ENCODE measurements at places on chromosomes 4 and X. TPM values are rescaled to one million over a fixed set of nuclear protein-coding genes. Genes with fewer than 3 reads are reported as not detected.

GRCh38 chr4:16641971-16642370 is 256.5 kb downstream of the LDB2 start:
- no peak for DNase-seq

RRH gene
- total RNA-seq = 0.07 TPM

- no peak for DNase-seq
These were observed 7.3 kb upstream of the MXD4 start for GRCh38 chr4:2269206-2269531.

- DNase-seq = no peak
These were observed 971.2 kb upstream of the IGFBP7 start for GRCh38 chr4:58081356-58081755.

ZFP92 gene
- total RNA-seq = 1.6 TPM

DNA sequence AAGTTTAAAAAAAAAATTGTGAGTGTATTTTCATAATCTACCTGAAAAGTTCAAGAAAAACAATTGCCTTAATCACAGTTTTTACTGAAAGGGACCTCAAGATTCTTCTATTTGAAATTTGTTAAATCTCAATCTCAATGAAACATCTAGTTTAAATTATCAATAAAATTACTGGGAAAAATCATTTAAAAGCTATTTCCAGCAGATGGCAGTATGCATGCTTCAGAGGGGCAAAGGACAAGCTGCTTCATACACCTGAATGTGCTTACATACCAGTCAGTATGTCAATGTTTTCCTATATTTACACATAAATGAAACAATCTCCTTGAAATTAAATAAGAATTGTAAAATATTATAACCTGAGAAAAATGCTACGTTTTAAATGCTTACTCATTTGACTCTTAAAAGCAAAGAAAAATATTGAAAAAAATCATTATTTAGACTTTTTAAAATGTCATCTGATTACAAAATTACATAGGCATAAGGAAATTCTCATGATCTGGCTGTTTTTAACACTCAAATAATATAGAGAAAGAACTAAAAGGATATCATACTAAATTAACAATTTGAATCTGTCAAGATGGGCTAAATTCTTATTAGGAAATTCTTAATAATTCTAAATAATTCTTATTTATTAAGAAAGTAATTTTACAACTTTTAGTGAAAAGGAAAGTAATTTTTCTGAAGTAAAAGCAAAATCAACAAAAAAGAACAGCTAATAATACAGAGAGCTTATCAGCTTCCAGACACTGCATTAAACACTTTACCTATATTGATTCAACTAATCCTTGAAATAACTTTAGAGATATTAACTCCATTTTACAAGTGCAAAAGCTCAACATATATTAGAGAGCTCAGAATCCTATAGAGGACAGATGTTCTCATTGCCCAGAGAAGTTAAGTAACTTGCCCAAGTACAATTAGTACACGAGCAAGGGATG is 242.1 kb downstream of the ADAMTS3 start:
- no peak for DNase-seq

DNA sequence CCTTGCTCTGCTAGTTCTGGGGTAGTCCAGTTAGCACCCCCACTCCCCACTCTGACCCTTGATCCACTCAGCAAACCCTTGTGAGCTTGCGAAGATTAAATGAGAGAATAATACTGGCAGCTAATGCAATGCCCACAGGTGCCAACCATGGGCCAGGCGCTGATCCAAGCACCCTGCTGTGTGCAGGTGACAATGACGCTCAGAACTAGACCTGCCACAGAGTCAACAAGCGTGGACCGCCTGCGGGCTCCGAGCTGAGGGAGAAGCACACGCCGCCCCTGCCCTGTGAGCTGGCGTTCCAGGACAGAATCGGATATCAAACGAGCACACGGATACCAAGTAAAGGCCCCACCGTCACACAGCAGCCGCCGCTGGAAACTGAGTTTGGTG is 129.2 kb downstream of the FAM53A start:
- DNase-seq = no peak

DNA sequence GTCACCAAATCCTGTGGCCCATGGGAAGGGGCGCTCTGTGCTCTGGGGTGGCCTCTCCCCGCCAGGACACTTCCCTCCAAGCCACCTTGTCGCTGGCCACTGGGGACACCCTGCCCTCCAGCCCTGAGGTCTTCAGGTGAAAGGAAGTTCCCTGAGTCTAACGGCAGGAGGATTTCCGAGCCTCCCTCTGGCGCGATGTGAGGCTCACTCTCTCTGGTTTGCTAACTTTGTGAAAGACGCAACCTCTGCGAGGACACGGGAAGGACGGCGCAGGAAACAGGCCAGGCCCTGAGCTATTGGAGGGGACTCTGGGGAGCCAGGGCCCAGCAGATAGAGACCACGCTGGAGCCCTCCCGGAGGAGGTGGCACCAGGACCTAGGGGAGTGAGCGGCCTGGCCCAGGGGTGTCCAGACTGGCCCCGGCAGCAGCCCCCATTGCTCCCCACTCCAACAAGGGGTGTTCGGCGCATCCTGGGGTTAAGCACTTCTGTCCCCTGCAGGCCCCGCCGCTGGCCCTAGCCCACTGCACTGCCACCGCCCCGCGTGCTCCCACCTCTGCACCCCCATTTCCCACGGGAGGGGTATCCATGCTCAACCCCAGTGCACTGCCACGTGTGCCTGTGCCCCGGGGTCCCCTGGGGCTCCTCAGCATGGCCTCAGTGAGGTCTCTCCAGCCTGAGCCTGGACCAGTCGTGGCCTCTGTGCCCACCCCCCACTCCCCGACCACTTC is 72.2 kb upstream of the MXD4 start:
- DNase-seq = no peak

TMEM144 gene
- total RNA-seq = 3.4 TPM

PNMA3 gene
- under 0.01 TPM for total RNA-seq

GRCh38 chr4:7828011-7828720 is 111.5 kb downstream of the AFAP1 start:
- DNase-seq = peak; percentile 98

- DNase-seq = no peak
These were observed 120.5 kb downstream of the MAGEC2 start for GRCh38 chrX:142084611-142085010.

- DNase-seq = no peak
These were observed 10.0 kb upstream of the ELF4 start for GRCh38 chrX:130120321-130120731.

- DNase-seq = no peak
These were observed 166.9 kb upstream of the KLF3 start for GRCh38 chr4:38497121-38497520.

FAM184B gene
- total RNA-seq = not detected

SH3RF1 gene
- 18.4 TPM for total RNA-seq

DNA sequence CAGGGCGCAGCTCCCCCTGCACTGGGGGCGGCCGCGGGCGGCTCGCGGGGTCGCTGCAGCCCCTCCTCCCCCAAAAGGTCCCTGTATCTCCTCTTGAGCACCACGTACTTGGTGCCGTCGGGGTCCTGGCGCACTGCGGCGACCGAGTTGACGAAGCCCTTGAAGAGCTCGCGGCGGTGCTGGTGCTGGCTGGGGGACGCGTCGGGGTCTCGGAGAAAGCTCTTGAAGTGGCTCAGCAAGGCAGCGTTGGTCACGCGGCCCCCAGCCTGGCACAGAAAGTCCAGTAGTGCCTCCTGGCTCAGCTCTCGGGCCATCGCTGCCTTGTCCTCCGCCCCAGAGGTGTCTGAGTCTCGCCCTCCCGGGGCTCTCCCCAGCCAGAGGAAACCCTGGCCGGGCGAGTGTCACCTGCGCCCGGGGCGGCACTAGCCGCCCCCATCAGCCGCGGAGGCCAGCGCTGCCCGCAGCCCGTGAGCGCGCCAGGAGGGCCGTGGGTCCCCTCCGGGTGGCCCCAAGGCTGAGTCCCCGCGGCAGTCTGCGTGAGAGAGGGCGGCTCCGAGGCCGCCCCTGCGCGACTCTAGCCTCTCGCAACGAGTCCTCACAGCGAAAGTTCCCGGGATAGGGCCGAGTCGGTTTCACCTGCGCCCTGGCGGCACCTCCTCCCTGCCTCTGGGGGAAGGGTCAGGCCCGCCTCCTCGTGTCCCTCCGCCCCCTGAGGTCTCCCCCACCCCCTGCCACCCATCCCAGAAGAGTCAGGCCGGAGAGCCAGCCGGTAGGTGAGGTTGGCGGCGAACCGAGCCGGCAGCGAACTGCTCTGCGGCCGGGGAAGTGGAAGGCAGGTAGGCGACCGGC is at the start of gene SOWAHB:
Gene SOWAHB, minus strand, starts transcription at position 609 of the 849 bp plus-strand sequence. Its CDS starts 295 bp downstream, at position 314.
- no peak for DNase-seq

DNA sequence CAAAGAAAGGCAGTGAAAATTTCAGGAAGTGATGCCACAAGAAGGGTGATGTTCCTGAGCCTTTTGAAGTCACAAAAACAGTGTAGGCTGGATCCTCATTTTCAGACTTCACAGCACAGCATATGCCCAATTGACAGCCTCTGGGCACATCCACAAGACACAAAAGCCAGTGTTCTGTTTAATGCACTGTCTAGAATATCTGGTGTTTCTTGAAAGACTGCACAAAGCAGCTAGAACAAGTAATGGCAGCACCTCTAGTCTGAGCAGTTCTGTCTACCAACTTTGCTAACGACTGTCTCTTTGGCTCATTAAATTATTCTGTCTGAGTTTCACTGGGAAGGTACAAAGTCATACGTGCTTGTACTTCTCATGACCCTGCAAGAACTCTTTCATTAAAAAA is 417.1 kb upstream of the GALNT7 start:
- DNase-seq = no peak

DNA sequence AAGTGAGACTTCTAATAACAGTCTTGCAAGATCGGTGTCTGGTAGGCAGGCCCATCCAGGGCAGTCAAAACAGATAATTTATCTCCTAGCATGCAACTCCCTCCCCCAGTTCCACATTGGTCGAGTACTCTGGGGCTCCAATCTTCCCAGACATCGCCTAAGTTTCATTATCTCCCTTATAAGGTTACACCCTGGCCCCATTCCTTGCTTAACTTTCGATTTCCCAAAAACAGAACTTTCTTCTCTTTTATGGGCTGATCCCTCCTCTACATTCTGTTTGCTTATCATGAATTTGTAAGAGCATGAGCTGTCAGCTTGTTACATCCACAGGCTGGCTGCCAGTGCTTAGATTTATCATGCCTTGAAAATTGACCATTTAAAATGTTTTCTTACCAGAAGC is 471.3 kb downstream of the TECRL start:
- no peak for DNase-seq

PPA2 gene
- total RNA-seq = 79.9 TPM

DNA sequence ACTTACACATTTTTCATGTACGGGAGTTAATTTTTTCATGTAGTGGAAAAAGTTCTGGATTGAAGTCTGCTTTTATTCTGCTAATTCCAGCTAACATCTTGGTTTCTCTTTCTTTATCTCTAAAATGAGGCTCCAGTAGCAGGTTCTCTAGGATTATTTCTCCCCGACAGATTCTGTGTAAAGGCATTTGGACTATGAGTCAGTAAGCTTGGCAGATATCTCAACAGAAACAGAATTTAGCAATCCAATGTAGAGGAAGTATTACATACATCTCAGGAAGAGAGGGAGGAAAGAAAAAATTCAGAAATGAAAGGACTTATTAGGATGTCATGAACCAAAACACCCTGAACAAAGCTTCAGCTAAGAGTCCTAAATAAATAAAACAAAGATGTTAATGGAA is 1682.3 kb upstream of the TENM3 start:
- DNase-seq = no peak

DNA sequence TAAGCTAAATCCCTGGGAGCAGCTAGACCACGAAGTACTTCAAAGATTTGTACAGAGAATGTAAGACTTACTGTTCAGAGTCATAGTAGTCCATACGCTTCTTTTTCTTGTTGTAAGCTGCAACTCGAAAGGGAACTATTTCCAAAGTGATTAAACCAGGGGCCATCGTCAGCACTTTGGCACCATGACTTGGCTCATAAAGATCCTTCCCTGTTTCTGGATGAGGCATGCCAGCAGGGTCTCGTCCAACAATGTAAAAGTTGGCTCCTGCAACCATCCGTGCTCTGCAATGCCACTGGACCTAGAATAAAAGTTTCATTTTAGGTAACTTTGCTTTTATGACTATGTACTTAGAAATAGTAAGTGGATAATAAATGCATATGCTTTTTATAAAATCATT is 88.5 kb downstream of the PAPSS1 start:
- no peak for DNase-seq

NIPAL1 gene
- total RNA-seq = 1.6 TPM

- no peak for DNase-seq
These were observed 157.7 kb downstream of the PAPSS1 start for GRCh38 chr4:107562316-107562715.

DNA sequence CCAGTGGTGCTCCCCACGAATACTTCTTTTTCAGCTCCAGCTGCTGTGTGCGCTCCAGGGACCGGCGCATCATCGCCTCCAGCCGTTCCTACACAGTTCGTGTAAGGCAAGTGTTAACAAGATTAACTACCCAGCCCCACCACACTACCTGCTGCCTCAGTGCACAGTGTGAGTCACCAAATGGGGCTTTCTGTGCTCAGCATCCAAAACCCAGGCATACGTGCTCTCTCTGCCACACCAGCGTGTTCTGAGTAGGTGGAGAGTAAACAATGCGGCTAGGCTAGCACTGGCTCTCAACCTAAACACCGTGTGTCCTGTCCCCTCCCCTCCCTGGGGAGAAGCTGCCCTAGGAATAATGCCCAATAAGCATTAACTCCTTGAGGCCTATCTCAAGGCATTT is 60.0 kb downstream of the MAP7D2 start:
- no peak for DNase-seq

FAM3A gene
- total RNA-seq = 21.4 TPM

CENPVL2 gene
- total RNA-seq = not detected

GASK1B gene
- 84.3 TPM for total RNA-seq

- no peak for DNase-seq
These were observed 74.0 kb upstream of the BCOR start for GRCh38 chrX:40171513-40172400.

Data from pulmonary artery endothelial cell (primary cell).